ENCODE measurements at places on chromosomes 2 and 18.

GRCh38 chr2:226247289-226248275, 552.0 kb downstream of the IRS1 start:
- DNase-seq: peak; percentile 5

DNA sequence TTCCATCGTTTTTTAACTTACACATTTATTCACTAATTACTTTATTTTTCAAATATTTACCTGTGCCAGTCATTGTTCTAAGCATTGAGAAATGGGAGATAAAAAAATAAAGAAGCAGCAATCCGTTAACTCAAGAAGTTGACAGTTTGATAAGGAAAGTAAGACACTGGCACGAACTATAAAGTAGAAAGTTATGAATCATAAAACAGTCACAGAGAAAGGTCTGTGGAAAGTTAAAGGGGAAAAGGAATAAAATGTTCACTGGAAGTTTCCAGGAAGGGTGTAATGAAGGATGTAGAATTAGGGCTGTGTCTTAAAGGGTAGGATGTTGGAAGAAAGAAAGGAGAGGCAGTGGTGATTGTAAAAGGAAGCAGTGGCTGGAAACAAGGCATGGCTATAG, 118.9 kb downstream of the RDH14 start:
- no peak for DNase-seq

- no peak for DNase-seq
Measured at GRCh38 chr2:2892378-2892777, 485.2 kb downstream of the EIPR1 start.

- no peak for DNase-seq
Measured at GRCh38 chr18:61694236-61694635, 198.6 kb downstream of the RNF152 start.

GRCh38 chr2:127406454-127406853, 11.8 kb upstream of the PROC start:
- DNase-seq: peak; percentile 50
